ENCODE measurements at places on chromosomes 12 and 14.

DNA sequence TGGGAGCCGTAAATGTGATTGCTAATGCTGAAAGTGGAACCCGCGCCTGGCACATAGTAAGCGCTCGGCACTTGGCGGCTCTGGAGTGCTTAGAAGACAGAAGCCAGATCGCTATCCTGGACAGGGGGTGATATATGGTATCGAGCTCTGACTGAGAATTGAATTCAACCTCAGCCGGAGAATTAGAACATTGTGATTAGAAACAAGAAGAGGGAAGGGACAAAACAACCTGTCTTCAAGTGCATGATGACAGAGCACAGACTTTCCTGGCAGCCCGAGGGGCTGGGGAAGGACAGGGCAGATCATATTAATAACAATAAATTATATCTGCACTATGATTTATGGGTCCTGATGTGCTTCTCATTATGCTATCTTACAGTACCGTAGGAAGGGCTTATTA is 66.9 kb upstream of the TBX3 start:
- no peak for DNase-seq

DNA sequence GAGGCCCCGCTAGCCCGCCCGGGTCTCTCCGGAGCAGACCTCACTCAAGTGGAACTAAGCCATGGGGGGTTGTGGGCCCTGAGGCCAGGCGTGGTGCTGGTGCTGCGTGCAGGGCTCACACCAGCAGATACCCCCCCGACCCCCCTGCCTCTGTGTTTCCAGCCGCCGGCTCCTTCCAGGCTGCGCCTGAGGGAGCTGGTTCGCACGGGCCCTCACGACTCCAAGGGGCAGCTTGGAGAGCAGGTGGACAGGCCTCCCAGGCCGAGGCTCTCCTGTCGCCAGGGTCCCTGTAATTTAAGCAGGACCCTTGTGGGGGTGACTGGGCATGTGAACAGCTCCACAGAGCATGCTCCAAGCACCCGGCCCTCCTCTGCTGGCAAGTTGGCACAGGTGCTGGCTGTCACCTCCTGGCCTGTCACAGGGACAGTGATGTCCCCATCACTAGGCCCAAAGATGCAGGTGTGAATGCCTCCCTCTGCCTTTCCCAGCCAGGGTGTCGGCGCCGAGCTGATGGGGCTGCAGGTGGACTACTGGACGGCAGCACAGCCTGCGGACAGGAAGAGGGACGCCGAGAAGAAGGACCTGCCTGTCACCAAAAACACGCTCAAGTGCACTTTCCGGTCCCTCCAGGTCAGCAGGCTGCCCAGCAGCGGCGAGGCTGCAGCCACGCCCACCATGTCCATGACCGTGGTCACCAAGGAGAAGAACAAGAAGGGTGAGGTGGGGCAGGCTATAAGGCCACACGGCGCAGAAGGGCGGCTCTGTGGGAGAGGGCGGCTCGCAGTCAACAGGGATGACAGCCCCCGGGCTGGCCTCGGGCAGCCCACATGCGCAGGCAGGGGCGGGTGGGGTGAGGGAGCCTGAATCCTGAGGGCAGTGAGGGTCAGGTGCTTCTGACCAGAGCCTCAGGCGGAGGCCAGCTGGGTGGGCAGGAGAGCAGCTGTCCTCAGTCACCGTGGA is 5.9 kb upstream of the TEX22 start:
- DNase-seq = no peak

DNA sequence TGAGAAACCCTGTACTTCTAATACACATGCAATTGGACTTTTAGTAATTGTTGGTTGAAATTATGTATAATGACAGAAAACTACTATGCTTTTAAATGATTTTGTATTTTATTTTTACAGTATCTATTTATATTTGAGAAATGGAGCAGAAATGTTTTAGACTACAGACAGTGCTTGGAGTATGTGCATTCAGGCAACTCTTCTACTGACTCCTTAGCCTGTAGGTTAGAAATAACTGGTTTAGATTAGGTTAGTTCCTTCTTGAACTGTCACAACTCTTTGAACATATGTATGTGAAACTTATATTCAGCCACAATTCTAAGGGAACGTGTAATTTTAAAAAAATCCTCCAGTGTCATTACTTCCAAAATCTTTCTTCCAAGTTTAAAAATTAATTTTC is 1.7 kb downstream of the FGFR1OP2 start:
- DNase-seq = no peak

DNA sequence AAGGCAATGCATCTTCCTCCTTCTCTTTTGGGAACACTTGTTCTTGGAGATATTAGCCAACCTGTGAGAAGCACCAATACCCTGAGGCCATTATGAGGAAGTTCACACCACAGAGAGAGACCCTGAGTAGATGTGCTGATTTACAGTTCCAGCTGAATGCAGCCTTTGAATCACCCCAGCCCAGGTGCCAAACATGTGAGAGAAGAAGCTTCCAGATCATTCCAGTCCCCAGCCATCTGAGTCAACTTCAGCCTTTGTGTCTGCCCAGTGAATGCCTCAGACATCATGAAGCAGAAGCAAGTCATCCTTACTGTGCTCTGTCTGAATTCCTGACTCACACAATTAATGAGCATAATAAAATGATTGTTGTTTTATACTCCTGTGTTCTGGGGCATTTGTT is 25.1 kb downstream of the C12orf42 start:
- DNase-seq = no peak

DNA sequence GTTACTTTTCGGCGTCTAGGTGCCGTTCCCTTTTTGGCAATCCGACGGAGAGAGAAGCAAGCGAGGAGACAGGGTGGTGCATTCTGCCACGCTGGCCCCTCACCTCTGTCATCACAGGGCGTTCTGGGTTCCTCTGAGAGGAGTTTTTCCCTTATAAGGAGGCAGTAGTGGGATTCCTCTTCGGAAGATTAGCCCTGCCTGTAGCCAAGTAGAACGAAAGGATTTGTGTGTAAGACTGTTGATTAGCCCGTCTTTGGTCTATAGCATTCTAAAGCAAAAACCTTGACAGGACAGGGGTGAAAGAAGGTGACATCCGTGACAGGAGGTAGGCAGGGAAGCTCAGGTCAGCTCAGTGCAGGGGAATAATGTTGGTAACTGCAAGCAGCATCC is 9.1 kb upstream of the NEMF start:
- DNase-seq = peak; percentile 68

DNA sequence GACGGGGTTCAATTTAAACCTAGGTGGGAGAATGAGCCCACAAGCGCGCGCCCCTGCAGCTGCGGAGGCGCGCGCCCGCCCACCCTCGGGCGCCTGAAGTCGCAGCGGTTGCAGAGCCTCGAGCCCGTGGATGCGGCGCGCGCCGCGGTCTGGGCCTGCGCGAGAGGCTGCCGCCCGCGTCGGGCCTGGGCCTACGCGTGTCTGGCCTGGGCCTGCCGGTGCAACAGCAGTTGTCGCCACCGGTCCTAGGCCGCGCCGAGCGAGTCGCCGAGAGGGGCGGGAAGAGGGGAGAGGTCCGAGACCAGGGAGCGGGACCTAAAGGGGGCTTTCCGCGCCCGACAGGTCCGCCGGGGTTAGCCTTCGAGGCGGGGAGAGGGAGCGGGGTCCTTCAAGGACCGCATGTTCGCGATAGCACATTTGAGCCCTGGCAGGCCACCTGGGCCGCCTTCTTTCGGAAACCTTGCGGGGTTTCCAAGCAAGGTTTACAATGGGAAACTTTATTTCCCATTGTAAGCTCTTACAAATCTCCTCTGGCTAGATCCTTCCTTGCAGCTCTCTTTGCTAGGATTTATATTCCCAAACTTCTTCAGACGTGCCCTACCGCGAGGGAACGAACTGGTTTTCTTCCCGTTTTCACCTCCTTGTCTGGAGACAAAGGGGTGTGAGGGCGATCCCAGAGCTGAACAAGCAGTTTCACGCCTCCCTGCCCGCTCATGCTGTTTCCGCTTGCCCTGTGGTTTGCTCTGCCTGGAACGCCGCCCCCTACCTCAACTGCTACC is 6.8 kb downstream of the SIX6 start:
- DNase-seq = no peak

GRCh38 chr12:2803635-2804392 is 8.7 kb upstream of the ITFG2 start:
- DNase-seq = no peak

GRCh38 chr14:31206536-31207286 is 882 bp downstream of the HECTD1 start:
- peak; percentile 67 for DNase-seq

- no peak for DNase-seq
These were observed 113.0 kb downstream of the TBC1D30 start for GRCh38 chr12:64937452-64937851.

DNA sequence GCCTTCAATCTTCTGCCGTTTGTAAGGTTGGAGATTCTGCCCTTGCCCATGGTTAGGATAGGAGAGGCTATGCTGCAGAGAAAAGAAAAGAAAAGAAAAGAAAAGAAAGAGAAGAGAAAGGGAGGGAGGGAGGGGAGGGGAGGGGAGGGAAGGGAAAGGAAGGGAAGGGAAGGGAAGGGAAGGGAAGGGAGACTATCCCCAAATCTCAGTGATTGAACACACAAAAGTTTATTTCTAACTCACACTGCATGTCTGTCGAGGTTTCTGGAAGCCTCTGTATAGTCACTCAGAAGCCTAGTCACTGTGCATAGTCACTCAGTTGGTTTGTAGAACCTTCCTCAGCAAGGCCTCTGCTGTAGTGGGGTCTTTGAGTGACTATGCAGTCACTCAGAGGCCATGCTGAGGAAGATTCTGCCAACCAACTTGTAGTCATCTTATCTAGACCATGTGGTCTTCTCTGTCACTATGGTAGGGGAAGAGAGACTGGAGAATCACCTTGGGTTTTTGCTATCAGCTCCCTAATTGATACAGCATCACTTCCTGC is 52.3 kb upstream of the ABCC9 start:
- DNase-seq = no peak
